Inflammatory macrophage treated with lipopolysaccharide for 4 hours (primary cell): ENCODE measurements at places on chromosomes 4 and X.

GRCh38 chrX:106612393-106612763 is 600 bp downstream of the RADX start:
- no peak for DNase-seq

DNA sequence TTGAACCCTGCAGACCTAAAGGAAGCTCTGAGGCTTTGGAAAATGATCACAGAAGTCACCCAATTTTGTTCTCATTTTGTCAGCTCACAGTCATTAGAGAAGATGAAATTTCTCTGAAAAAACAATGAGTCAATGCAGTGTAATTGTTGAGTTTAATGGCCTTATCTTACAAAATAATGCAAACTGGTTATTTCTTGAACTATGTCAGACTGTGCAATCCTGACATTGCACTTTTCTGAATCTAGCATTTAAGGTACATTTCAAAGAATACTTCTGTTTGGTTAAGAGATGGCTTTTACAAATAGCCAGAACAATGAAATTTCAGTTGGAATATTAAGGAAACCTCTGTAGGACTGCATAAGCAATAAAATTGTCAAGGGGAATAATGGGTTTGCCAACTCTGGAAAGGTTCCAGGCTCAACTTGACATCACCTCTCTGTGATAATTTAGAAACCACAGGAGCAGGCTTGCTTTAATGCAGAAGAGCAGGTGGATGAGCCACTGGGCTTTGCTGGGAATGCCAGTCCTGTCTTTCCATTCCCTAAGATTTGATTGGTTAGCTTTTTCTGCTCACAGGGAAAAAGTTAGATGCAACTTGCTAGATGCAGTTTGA is 222.8 kb downstream of the FRMPD4 start:
- DNase-seq, result no peak

- DNase-seq, result no peak
Measured at GRCh38 chr4:25112366-25112994, 47.8 kb downstream of the SEPSECS start.

DNA sequence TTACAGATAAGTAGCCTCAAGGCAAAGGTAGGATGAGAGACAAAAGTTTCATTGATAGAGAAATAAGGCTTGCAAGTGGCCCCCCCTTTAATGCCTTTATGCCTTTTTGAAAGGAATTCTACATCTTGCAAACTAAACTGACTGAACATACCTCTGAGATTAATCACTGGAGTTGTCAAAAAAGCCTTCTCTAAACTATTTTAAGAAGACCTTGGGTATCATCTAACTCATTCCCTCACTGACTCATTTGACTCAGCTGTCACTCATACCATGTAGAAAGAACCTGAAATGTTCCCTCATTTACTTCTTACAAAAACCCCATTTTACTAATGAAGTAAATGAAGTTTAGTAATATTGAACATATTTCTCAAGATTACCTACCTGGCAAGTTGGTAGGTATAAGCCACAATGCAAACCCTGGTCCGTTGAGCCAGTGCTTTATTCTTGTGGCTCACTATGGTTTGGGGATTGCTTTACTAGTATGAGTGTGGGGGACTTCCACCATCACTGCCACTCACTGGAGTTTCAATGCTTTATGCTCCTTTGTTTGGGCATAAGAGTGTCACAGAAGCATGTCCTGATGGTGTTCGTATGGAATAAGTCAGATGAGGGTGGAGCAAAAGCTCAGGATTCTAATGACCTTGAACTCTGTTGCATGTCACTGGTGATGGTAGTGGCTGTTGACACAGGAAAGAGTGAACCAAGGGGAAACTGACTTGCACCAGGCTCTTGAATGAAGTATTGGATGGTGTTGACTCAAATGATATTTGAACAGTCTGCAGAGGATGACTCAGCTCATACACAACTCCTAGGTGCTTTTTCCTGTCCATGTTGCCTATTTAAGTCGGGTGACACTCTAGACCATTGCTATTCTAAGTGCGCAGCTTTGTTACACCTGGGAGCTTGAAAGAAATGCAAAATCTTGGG is 305.5 kb upstream of the EMCN start:
- DNase-seq, result no peak
